ENCODE measurements at places on chromosomes 3 and 15.

DNA sequence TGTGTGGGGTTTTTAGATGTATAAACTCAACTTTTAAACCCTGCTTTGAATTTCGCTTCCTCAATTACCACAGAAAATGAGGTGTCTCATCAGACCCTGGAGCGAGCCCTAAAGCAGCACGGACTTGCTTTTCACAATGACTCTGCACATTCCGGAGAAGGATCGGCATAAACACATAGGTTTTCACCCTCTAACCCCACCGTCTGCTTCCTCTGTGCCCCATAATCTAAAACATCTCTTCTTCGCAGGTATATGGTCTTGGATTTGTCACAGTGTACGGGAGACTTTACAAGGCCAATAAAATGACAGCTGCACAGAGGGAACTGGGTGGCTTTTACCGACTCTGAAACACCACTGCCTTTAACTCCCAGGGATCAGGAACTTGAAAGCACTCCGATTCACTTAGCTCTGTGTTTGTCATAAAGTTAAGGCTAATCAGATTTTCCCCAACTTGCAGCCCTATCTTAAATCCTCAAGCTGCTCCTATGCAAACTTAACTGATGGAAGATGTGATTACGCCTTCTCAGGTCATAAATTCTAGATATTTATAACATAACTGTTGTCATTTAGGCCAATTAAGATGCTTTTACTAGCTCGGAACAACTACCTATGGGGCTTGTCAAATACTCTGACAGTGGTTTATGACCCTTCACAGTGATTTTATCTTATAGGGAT is 133.4 kb upstream of the WNT5A start:
- DNase-seq = no peak

GRCh38 chr3:149507491-149508324 is 33.2 kb downstream of the TM4SF4 start:
- DNase-seq = no peak

DNA sequence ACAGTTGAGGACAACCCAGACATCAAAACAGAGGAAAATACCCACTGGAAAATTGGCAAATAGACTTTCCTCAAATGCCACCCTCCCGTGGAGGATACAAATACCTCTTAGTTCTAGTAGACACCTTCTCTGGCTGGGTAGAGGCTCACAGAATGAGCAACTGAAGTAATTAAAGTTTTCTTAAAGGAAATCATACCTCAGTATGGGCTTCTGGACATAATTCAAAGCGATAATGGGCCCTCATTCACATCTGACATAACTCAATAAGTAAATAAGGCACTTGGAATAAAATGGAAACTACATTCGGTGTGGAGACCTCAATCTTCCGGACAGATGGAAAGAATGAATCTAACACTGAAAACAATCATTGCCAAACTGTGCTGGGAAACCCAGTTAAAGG is 115.2 kb upstream of the PLCL2 start:
- no peak for DNase-seq

GRCh38 chr3:157063926-157064325 is 96.0 kb downstream of the CCNL1 start:
- DNase-seq = no peak

GRCh38 chr3:16134173-16134928 is 40.1 kb upstream of the GALNT15 start:
- no peak for DNase-seq

GRCh38 chr15:63015618-63016017 is 26.9 kb upstream of the TPM1 start:
- DNase-seq = no peak

DNA sequence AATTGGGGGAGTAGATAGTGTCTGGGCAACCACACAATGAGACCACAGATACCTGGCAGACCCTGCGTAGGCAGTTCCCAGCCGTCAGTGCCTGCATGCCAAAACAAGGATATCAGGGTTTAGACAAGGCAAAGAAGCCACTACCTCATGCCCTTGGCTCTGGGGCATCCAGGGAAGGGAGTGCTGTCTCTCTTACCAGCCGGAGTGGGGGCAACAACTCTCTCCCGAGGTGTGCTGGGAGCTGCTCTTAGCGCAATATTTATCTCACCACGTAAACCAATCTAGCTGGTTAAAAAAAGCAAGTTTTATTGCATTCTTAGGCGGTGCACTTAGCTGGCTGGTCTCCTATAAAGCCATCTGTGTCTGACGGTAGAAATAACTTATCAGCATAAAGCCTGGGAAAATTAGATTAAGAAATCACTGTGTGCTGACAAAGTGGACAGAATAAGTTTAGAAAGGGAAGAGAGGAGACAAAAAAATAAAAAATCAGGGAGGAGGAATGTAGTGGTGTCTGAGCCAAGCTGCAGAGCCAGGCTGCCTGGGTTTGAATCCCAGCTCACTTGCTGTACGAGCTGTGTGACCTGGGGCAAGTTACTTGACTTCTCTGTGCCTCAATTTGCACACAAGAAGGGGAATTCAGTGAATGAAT is 273.2 kb downstream of the PDZRN3 start:
- no peak for DNase-seq

GRCh38 chr15:65902373-65902772 is 33.1 kb downstream of the RAB11A start:
- DNase-seq = no peak

- DNase-seq = no peak
Observed at GRCh38 chr15:90000186-90001001, 730 bp upstream of the ZNF710 start.

GRCh38 chr3:111594205-111594604 is 941 bp downstream of the ZBED2 start:
- no peak for DNase-seq

- DNase-seq = no peak
Observed at GRCh38 chr3:186643493-186643892, 3.3 kb downstream of the FETUB start.

DNA sequence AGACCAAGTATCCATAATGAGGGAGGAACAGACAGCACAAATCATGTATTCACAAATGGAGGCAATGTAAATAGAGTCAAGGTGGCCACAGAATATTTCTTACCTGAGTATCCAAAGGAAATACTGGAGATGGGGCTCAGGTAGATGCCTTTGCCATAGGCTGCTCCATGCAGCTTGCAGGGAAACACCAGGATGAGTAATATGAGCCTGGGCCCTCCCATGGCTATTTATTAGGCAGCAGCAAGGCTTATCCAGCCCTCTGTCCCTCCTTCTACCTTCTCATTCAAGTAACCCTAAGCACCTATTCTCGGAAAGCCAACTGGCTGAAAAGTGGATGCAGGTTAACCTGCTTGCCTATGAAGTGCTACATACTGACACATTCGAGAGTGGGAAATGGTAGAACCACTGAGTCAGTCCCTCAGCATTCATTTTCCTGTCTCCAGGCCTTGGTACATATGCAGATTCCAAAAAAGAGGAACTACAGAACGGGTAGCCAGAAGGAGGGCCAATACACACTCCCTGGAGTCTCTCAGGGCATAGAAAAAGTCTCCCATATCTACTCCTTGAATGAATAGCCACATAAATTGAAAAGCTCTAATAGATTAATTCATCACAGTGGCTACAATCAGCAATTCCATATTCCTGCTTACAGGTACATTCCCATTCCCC is 18.3 kb upstream of the PKM start:
- DNase-seq = no peak

GRCh38 chr3:15266510-15267376 is 60.7 kb downstream of the CAPN7 start:
- DNase-seq = no peak

GRCh38 chr15:69475769-69476358 is 23.2 kb downstream of the RPLP1 start:
- peak; percentile 68 for DNase-seq

GRCh38 chr15:42355291-42355690 is 4.0 kb upstream of the CAPN3 start:
- no peak for DNase-seq

DNA sequence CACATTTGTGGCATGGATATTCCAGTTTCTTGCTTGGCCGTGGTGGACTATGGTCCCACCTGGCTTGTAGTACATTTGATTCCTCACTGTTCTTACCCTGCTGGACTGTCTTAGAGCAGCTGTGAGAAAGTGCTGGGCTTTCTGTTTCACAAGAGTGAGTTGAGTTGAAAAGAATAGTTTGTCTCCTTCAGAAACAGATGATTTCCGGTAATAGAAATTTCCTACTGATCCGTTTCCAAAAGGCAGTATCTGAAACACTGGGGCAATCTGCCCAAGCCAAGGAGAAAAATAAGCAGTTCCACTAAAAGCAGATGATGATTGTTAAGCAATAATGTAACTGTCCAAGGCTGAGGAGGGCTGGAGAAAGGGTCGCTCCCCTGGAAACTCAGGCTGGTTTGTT is 96.0 kb downstream of the SUCLG2 start:
- DNase-seq = no peak

GRCh38 chr3:29429055-29429679 is 148.3 kb downstream of the RBMS3 start:
- no peak for DNase-seq

GRCh38 chr3:169179722-169180121 is 483.8 kb downstream of the MECOM start:
- no peak for DNase-seq

- DNase-seq = no peak
Observed at GRCh38 chr3:193899001-193899400, 236.9 kb upstream of the HES1 start.

DNA sequence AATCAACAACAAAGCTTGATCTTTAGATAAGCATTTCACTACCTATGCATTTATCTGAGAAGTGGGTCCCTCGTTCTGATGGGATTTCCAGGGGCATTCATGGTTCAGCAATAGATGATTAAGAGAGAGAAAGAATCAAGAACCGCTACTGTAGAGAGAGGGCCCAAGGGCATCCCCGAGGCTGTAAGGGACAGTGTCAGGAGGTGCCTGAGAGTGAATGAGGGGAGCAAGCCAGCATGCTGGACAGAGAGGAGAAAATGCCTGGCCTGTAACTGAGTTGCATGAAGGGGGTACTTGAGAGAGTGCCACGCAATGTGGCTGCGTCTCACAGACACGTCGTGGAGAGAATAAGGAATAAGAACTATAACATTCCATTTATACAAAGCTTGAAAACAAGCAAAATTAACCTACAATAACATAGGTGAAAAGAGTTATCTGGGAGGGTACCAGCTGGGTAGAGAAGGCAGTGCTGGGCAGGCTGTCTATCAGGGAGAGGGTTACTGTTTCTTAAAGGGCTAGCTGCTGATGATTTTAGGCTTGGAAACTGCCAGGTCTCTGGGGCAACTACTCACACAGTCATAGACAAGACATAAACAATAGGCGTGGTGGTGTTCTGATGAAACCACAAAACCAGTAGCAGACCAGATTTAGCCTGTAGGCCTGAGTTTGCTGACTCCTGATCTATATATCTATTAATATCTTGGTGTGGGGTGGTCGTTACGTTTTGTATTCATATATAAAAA is 374.6 kb upstream of the CFAP20DC start:
- DNase-seq = no peak

DNA sequence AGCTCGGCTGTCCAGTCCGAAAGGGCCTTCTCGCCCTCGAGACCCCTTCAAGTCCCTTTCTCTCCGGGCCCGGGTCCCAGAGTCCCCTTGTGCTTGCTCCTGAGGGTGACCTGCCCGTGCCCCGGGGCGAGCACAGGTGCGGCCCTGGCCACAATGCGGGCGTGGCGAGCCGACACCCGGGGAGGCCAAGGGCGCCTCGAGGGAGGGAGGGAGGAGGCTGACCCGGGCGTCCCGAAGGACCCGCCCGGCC is 810 bp upstream of the MEF2A start:
- no peak for DNase-seq

GRCh38 chr3:25658836-25659235 is 5.9 kb downstream of the TOP2B start:
- no peak for DNase-seq

DNA sequence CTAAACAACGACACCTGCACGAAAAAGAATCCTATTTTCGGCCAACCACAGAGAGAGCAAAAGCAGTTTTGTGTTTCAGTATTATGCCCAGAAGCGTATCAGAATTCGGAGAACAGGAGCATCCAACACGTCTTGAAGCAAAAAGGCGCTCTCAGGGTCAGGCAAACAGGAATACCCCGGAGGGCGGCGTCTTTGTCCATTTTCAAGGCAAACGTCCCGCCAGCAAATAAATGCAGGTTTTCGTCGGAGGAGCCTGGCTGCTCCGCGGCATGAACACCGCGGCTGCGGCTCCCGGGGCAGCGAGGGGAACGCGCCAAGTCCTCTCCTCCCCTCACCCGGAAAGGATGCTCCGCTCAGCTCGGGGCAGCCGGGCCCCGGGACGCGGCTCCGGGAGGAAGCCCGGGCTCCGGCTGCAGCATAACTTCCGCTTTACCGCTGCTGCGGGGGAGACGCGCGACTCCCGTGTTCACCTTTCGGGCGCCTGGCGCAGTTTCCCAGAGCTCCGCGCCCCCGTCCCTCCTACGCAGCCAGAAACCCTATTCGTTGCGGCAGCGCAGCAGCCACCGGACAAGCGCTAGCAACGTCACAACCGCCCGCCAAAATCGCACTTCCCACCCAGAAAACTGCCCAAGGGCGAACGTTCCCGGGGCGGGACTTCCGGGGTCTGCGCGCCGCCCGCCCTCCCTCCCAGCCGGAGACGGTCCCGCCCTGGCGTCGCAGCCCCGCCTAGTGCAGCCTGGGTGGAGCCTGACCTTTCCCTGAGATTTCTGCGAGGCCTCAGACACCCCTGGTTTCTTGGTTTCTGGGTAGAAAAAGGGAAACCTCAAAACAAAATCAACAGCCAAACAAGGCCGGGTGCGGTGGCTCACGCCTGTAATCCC is at the start of gene RNF168:
Gene RNF168 (minus strand): TSS at position 573 of the 881 bp plus-strand sequence. CDS start 595 bp downstream, outside the sequence.
- peak; percentile 99 for DNase-seq

DNA sequence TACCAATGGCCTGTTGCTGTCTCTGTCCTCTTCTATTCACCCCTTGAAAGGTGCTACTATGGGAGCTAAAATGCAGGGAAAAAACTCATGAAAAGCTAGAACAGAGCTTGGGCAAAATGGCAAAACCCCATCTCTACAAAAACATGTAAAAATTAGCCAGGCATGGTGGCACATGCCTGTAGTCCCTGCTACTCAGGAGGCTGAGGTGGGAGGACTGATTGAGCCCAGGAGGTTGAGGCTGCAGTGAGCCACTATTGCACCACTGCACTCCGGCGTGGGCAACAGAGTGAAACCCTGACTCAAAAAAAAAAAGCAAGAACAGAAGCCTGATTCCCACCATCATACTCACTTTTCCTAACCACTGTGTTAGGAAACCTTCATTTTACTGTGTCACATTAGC is 1.9 kb downstream of the MAP4 start:
- no peak for DNase-seq

DNA sequence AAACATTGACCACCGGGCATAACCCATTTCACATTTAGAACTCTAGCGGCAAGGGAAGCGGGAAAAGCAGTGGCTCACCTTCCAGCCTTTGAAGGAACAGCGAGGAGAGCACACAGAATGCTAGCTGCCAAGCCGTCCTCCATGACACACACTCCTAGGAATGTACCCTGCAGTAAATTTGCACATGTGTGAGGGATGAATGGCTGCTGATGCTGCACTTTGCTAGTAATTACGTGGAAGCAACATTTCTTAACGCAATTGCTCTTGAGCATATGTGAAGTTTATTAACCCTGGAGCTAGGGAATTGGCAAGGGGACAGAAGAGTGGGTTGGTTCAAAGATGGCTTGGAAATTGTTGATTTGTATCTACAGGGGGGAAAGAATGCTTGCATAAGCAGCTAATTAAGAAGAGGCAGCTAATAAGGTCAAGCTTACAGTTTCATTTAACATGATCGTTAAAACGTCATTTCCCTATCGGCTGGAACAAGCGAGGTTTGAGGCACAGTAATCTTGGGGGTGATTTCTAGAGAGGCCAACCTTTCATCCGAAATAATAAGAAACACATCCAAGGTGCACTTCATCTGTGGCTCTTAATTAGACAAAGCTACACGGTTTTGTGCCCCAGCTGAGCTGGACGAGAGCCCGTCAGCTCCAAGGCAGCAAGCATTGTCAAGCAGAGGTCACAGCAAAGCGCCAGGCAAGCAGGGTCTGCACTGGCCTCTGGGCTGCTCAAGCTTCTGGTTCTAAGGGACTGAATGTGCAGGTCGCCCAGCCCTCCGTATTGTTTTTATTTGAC is 123.4 kb downstream of the CHSY1 start:
- no peak for DNase-seq
